ENCODE measurements at places on chromosomes 2 and 18.

- DNase-seq, result no peak
These were observed 3.8 kb downstream of the CD207 start for GRCh38 chr2:70831861-70832260.

DNA sequence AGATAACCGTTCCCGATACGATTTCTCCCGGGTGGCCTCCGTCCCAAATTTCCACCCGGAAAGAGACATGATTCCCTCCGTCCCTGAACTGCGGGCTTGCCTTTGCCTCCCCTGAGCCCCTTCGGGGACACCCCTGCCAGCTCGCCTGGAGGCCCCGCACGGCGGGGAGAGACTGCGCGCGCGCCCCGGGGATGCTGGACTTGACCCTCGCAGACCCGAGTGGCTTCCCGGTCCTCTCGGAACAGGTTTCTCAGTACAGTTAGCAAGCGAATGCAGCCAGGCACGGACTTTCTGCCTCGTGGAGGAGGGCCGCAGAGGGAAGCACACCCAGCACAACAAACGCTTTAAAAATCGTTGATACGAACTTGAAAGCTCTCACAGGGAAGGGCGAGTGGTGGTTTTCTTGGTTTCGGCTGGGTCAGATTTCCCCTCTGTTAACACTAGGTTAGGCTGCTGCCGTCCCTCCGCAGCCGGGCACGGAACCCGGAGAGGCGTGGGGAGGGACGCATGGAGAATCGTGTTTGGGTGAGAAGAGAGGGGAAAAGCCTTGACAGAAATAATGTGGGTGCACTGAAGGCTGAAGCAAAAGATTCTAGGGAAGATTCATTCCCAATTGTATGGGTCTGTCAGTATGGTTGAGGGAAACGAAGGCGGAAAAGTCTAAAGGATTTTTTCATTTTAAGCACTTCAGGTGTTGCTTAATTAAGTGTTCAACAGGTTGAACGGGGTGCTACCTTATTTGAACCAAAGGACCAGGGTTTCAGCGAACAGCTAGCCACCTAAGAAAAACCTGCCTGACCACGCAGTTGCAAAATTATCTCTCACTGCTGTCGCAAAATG lies 916 bp downstream of the TNFRSF11A start:
- no peak for DNase-seq

- no peak for DNase-seq
These were observed 4.3 kb downstream of the AGPS start for GRCh38 chr2:177396703-177397460.

- no peak for DNase-seq
These were observed 62.8 kb upstream of the NEUROD1 start for GRCh38 chr2:181742922-181743722.

DNA sequence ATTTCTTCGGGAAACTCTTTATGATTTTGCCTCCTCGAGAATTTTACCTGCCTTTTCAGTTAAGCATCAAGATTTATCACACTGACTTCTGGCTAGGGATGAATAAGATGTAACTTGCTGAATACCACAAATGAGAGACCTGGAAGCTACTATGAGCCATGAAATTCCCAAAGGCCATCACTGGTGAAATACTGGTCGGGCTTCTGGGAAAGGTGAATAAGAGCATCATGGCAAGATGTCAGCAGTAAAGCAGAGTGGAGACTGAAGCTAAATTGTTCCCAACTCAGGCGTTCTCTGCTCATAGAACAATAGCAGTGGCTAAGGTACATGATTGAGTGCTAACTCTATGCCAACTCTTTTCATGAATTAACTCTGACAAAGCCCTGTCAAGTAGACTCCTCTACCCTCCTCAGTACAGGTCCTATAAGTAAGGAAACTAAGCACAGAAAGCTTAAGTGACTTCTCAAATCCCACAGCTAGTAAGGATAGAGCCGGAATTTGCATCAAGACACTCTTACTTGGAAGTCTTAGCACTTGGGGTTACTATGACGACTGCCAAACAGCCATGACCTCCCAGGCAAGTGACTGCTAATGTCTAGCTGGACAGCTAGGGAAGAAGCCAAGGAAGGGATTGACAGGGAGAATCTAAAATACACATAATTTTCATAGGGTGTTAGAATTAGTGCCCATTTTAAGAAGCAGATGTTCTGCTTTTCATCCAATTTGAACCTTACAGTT lies 22.7 kb upstream of the DSC3 start:
- no peak for DNase-seq

- no peak for DNase-seq
These were observed 139.5 kb upstream of the GAREM1 start for GRCh38 chr18:32610176-32610575.

GRCh38 chr2:46062637-46063412 lies 234.4 kb upstream of the EPAS1 start:
- DNase-seq, result peak; percentile 49

DNA sequence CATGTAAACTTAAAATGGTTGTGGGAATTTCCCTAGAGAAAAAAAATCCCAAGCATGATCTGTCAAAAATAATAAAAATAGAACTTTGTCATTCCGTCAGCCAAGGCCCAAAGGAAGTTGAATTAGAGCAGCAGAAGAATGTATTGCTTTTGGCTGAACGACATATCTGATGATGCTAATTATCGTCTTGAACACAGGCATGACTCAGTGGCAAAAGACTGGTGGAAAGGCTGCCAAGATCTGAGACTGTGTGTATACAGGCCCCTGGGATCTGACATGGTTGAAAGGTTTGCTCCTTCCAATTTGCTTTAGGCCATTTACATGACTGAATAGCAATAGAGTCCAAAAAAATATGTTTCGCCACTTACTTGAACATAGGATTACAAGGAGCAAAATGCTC lies 1057.1 kb upstream of the CRIM1 start:
- DNase-seq, result no peak

DNA sequence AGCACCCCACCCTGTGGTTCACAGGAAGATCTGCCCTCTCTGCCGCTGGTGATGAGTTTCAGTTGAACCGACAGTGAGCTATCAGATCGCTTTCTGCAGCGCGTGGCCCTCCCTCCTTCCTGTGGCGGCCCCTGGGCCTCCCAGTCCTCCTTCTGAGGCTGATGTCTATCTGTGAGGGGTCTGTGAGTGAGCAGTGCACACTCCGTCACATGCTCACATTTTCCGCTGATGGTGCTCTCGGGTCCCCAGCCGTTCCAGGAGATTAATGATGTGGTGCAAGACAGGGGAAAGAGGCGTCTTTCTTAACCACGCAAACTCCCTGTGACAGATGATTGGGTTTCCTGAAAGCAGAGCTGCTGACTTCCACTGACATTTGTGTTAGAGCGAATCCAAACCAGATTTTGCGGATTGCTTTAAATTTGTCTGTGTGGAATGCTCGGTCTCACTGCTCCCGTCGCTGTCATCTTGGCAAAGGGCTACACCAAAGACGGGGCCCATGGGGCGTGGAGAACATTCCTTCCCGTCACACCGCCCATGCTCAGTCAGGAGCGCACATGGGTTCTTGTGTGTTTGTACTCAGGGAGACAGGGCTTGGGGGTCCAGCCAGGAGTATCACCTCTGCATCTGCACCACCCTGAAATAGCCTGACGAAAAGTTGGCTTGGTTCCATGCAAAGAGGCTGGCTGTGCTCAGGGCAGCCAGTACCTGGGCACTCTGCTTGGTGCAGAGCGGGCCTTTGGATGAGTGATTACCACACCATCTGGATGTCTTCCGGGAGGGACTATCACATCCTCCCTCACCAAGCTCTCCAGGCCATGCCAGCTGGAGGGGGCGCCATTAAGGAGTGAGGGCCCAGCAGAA lies 154.7 kb upstream of the HS6ST1 start:
- peak; percentile 13 for DNase-seq

DNA sequence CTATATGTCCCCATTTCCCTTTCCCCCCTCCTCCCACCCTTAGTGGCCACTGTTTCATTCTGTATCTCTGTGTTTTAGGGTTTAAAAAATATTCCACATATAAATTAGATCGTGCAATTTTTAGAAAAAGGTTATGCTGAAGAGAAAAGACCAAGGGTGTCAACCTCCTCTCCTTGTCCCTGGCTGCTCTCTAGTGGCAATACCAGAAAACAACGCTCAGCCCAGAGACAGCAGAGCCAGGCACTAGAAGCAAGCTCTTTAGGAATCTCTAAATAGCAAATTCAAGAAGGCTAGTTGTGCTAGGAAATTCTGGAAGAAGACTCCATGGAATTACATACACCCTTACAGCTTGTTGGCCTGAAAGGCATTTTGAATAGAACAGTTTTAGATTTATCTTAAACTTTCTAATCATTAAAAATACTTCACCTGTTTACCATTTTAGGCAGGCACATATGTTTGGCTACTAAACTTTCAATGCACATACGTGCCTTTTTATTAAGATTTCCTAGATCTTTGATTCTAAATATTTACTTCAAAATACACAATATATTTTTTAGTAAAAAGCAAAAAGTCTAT lies 35.1 kb upstream of the RASGRP3 start:
- no peak for DNase-seq

- DNase-seq, result no peak
These were observed 237.8 kb downstream of the PLCL1 start for GRCh38 chr2:198042189-198042588.

DNA sequence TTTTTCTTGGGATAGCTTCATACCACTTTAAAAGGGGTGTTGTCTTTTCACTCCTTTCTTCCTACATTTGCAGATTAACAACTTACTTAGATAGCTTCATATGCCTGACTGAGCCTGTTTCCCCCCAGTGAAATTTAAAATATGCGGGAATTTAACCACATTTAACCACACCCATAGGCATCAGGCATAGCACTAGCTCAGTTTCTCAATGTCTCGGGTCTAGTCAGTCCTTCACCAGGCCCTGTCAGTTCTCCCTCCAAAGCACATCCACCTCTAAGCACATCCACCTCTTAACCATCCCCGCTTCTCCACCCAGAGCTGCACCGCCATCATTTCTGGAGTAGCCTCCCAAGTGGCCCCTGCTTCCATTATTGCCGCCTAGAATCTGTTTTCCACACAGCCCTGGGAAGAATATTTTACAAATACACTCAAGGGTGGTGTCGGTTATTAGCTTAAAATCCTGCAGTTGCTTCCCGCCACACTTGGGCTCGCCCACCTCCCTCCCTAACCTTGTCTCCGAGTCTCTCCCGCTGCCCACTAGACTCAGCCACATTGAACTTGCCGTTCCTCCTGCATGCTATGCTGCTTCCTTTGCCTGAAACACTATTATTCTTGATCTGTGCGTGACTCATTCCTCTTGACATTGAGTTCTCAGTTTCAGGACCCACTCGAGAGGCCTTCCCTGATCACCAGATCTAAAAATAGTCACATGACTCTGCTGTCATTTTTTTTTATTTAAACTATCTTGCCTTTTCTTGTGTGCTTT lies 68.3 kb downstream of the SPTBN1 start:
- no peak for DNase-seq

DNA sequence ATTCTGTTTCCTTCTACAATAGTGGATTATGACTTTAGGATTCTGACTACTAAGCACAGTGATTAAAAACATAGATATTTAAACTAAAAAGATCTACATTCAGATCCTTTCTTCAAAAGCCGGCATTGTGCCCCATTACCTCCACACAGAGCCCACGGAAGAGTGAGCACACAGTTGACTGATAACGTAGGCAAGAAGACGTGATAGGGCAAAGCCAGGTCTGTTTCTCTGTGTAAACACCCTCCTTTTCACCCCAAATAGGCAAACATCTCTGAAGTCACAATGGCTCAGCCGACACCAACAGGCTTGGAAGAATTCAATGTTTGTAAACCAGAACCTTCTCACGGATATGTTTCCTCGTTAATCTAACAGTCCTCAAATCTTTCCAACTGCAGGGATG lies 302.9 kb downstream of the CMPK2 start:
- DNase-seq, result no peak

- DNase-seq, result no peak
These were observed 438.6 kb upstream of the POU3F3 start for GRCh38 chr2:104415284-104415683.

DNA sequence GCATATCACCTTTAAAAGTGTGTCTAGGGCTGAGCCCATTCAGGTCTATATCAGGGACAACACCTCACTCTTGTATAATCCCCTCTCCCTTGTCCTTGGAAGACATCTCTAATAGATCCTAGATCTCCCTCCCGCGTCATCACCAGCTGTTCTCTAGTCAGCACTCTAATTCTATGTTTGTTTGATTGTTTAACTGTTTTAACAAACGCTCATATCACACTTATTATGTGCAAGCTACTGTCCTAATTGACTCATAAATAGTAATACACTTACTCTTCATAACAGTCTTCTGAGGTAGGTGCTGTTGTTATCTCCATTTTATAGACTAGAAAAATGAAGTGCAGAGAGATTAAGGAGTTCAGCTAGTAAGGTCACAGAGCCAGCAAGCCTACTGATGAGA lies 1.6 kb upstream of the ERMN start:
- DNase-seq, result no peak

GRCh38 chr2:71524476-71524875 lies 71.1 kb downstream of the DYSF start:
- DNase-seq, result no peak

GRCh38 chr18:58152891-58153290 lies 108.9 kb downstream of the NEDD4L start:
- no peak for DNase-seq

- no peak for DNase-seq
These were observed 397.8 kb downstream of the METTL4 start for GRCh38 chr18:2173486-2173885.

- DNase-seq, result no peak
These were observed 121.1 kb upstream of the ACAA2 start for GRCh38 chr18:49934457-49934856.

DNA sequence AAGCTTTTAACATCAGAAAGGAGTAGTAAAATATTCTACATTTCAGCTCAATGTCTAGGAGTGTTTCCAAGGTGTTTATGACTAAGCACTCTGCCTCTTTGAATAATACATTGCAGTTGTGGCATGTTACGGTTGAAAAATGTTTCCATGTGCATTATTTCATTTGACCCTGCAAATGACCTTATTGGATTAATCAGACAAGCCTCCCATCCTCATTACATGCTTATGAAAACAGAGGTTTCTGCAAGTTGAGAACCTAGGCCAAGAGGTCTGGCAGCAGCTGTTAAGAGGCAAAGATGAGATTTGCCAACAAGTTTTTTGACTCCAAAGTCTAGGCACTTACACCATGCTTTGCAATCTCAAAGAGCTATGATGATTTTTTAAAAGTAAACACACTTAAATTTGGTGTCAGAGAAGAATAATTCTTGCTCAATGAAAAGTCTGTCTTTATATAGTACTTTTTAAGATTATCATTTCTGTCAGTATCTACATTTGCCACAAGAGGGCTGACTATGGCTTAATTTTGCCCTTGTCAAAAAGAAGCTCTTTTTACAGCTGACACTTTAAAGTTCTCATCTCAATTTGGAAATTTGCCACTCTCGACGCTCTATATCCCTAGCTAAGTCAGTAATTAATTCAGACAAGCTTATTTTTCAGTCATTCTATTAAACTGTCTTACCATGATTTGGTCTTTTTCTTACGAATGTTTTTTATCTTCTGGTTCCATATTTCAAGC lies 260.6 kb downstream of the PAX3 start:
- no peak for DNase-seq

- no peak for DNase-seq
These were observed 65.8 kb downstream of the ALPK2 start for GRCh38 chr18:58562999-58563667.

DNA sequence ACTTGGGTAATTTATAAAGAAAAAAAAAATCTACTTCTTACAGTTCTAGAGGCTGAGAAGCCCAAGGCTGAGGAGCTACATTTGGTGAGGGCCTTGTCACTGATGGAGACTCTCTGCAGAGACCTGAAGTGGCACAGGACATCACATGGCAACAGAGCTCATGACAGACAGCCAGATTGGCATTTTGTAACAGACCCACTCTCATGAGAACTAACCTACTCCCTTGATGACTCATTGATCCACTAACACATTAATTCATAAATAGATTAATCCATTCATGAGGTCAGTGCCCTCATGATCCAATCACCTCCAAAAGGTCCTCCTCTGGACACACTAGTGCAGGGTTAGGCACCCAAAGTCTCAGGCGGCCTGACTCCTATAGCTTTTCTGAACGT lies 318.4 kb downstream of the GULP1 start:
- no peak for DNase-seq

Data from stimulated activated CD8-positive, alpha-beta memory T cell treated with anti-CD3 and anti-CD28 coated beads, Interleukin-15, amount 100 ng/mL, for 24 hours (primary cell).